ENCODE measurements at places on chromosomes 2 and 18.

GRCh38 chr18:23311351-23312121 is 141.6 kb upstream of the RIOK3 start:
- DNase-seq, result no peak

DNA sequence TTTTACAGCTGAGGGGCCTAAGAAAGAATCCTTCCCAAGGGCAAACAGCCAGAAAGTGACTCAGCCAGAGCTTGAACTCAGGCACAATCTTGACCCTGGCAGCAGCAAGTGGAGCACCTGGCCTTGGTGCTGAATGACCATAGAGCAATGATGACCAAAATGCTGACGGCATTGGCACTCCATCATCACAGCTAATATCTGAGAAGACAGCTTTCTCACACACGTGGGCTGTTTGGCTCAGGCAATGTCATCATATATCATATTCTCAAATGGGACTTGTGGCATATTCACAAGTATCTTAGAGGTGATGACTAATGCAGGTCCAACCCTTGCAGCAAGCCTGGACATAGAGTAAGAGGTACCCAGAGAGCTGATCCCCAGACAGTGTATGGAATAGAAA is 443.9 kb upstream of the MYT1L start:
- DNase-seq, result no peak

GRCh38 chr2:151886241-151886640 is 58.0 kb upstream of the ARL5A start:
- no peak for DNase-seq

- DNase-seq, result no peak
Observed at GRCh38 chr2:60550984-60551239, 2.5 kb downstream of the BCL11A start.

GRCh38 chr2:162243294-162243693 is at the start of gene FAP:
Gene FAP, minus strand, starts transcription at chr2:162243445. Its CDS starts 118 bp downstream, at chr2:162243327.
- no peak for DNase-seq

- DNase-seq, result no peak
Observed at GRCh38 chr2:10083046-10083445, 2.8 kb upstream of the CYS1 start.

- DNase-seq, result no peak
Observed at GRCh38 chr2:7429733-7430132, 512.5 kb downstream of the RNF144A start.

- no peak for DNase-seq
Observed at GRCh38 chr2:175872721-175873120, 129.3 kb downstream of the LNPK start.

DNA sequence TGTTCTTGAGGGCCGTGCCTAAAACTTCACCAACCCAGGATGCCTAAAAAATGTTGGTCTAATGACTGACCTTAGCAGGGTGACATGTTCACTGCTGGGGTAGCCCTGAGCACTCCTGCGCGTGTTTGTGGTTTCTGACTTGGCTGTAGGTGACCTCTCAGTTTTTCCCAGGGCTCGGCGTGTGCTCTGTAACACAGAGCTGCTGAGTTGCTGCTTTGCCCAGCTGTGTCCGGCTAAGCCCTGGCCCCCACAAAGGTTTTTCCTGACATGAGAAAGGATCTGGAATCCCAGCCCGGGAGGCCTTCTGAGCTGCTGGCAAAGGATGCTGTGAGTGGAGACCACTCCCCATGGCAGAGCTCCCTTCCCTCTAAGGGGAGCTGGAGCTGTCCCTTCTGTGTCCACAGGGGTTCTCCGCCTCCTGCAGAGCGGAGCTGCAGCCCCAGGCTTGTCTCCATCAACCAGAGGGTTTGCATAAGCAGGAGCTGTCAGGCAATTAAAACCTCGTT is 52.7 kb downstream of the CRIM1 start:
- no peak for DNase-seq

DNA sequence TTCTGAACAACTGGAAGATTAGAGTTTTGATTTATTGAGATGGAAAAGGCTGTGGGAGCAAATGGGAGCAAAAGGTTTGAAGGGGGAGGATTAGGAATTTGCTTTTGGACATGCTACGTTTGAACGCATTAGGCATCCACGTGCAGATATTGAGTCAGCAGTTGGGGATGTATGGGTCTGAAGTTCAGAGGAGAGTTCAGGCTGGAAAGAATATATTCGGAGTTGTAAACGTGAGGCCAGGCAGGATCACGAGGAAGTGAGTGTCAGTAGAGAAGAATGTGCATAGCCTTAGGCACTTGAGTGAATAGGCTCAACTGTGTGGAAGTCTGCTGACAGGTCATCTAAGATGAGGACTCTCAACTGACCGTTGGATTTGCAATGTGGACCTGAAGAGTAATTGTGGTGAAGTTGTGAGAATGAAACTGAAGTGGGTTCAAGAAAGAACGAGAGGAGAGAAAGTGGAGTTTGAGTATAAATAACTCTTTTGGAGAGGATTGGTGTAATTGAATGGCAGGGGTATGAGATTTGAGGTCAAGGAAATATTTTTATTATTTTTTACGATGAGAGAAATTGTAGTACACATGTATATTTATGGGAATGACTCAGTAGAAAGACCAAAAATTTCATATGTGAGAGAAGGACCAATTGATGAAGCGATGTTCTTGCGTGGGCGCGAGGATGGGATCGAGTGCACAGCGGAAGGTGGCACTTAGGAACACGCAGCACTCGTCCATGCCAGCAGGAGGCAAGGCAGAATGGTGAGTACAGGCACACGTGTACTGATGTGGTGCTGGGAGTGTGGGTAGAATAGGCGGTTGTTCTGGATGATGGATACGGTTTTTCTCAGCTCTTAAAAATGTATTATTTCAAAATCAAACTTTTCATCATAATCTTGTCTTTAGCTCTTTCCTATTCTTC is 40.5 kb upstream of the POLE4 start:
- DNase-seq, result no peak

DNA sequence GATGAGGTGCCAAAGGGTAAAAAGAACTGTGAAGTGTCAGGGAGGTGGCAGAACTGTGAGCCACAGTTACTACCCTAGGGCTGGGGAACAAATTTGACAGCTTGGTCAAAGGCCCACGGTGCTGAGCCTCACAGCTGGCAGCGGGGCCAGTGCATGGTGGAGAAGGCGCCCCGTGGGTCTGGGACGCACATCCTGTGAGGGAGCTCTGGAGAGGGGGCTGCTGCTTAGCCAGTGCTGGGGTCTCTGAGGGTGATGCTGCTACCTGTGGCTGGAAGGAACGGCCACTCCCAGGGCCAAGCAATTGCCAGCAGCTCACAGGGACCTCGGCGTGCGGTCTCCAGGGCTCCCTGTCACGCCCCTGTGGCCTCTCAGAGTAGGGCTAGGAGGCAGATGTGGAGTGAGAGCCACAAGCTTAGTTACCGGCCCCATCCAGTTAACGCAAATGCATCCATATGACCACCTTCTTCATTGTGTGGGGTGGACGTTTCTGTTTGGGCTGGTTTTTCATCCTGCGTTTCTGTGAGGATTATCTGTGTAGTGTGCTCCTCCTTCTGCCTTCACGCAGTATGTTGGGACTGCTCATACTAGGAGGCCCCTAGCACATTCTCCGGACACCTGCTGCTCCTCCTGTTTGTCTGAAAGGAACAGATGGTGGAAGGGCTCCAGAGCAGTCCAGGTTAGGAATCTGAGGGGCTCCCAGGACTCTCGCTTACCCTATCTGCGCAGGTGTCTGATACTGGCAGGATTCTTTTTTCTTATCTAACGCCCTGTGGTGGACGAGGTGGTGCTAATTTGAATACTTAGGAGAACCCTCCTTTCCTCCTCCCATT is 26.0 kb downstream of the STK25 start:
- DNase-seq, result no peak

GRCh38 chr2:96866586-96866985 is 3.3 kb downstream of the SEMA4C start:
- no peak for DNase-seq

GRCh38 chr2:117086174-117086942 is 728.1 kb upstream of the DDX18 start:
- DNase-seq, result no peak

DNA sequence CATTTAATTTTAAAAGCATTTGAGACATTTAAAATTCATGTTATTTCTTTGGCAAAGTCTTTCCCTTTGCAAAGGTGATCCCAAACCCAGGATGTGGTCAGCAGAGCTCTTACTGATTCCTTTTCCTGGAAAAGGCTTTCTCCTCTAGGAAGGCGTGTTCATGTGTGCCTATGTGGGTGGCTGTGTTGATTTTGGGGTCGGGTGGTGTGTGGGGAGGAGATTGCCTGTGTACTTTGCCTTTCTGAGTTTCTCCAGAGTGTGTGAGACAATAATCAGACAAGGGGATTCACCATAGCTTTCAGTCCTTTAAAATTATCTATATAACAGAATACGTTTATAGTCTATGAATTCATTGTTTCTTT is 173.2 kb downstream of the SOCS6 start:
- no peak for DNase-seq

DNA sequence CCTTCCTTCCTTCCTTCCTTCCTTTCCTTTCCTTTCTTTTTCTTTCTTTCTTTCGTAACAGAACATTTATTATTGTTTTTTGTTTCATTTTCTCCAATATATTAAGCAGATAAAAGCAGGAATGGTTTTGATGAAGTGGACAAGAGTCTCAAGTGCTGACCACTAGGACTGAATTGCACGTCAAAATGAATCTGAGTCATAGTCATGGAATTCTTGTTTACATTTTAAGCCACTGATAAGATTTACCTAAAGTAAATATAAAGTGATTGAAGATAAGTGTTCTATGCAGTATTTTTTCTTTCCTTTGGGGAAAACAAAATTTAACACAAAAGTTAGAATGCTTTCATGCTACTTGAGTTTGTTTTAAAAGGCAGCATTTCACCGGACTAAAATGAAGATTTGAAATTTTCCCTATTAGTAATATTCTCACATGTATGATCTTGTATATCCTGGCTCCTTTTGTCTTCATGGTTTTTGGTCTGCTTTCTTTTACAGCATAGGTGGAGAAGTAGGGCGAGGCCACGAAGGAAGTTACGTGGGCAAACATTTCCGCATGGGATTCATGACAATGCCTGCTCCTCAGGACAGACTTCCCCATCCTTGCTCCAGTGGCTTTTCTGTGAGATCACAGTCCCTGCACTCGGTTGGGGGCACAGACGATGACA is 113.5 kb downstream of the NYAP2 start:
- DNase-seq, result no peak

DNA sequence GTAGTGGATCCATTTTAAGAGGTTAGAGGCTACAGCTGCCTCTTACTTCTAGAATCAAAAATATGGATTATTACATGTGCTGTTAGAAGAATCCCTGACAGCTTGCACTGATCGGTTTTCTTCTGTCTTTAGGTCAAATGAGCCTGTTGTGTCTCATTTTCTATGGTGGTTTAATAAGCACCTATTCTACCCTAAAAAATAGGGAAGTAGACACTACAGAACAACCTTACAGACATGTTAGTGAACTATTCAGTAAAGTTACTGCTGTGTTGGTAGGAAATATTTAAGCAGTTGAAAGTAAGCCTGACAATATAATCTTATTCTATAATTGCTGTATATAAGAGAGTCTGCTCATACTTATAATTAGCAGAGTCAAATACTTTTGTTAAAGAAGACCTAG is 168.5 kb upstream of the NOSTRIN start:
- DNase-seq, result no peak

GRCh38 chr2:54977149-54977548 is 73.1 kb downstream of the RTN4 start:
- no peak for DNase-seq

GRCh38 chr2:167475791-167476190 is 587.5 kb downstream of the XIRP2 start:
- no peak for DNase-seq

DNA sequence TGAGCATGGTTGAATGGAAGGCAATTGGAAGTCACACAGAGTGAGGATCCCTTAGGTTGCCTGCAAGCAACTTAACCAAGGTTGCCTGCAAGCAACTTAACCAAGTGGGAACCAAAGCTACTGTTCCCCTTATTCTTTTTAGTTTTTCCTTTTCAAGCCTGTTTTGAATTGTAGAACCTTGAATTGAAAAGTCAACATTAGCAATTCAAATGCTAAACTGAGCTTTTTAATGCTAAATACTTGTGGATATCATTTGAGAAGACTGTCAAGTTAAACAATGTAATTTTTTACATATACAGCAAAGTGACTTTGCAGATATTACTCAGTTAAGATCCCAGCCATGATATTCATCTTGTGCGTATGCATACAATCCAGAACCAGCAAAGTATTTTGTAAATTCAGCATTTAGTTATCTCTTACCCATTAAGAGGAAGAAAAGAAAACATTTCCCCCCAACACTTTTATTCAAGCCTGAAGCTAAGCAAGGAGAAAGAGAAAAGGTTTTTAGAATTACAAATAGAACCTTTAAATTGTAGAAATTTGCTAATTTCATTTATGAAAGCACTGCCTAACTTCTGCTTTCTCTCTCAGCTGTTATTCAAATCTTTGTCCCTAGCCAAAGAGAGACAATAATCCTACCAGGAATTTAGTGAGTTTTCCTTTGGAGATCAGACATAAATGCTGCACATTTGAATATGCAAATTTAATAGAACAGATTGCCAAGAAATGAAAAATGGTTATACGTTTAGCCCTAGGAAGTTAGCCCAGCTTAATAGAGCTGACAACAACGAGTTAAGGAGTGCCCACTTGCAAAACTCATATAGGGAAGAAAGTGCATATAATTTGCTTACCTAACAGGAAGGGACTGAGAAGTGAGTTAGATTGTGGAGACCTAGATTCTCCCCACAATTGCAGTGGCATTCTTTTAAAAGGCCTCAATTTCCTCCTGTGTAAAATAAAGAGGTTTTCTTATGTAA is 643.2 kb upstream of the PIK3C3 start:
- DNase-seq, result no peak

DNA sequence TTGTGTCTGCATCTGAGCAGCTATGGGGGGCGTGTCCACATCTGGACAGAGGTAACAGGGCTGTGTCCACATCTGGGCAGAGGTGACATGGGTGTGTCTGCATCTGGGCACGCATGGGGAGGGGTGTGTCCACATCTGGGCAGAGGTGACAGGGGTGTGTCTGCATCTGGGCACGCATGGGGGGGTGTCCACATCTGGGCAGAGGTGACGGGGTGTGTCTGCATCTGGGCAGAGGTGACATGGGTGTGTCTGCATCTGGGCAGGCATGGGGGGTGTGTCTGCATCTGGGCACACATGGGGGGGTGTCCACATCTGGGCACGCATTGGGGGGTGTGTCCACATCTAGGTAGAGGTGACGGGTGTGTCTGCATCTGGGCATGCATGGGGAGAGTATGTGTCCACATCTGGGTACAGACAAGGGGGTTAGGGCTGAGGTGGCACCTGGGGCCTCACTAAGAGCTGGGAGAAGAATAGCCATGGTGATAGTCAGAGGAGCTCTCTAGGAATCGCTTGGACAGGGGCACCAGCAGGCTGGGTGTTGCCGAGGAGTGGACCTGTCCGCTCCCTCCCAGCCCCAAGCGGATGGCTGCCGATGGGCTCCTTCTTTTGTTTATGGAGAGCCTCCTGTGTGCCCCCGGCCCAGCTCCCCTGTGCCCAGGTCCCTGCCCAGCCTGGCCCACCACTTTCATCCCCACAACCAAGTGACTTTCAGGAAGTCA is 177.8 kb downstream of the EIPR1 start:
- no peak for DNase-seq

DNA sequence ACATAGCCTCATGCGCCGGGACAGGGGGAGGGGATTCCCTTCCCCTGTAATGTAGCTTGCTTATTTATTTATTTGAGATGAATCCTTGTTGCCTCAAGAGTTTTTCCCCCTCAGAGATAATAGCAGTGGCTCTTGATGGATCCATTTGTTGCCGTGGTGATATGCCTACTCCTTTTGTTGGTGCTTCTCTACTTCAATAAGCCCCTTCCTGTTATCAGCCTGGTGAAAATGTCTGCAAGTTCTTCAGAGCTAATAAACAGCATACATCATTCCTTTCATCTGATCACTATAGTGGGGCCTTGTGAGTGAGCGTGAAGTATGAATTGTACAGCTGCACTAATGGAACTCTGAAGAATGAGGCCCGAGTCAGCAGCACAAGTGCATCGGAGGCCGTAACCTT is 19.4 kb downstream of the FZD5 start:
- no peak for DNase-seq

All from activated CD4-positive, alpha-beta T cell treated with anti-CD3 and anti-CD28 coated beads, Interleukin-2, amount 50 U/mL, for 48 hours (primary cell).